Left cardiac atrium (tissue), 4 donors: ENCODE measurements at places on chromosomes 7 and 10. TPM values are rescaled to one million over a fixed set of nuclear protein-coding genes. Genes with fewer than 3 reads are reported as not detected.

ETV1 gene
- 52.9 TPM for total RNA-seq

NPC1L1 gene
- total RNA-seq, result 0.10 TPM

CCZ1 gene
- 39.9 TPM for total RNA-seq

IL6 gene
- 20.1 TPM for total RNA-seq

C10orf143 gene
- 2.3 TPM for total RNA-seq

MYH16 gene
- total RNA-seq, result not detected

PVRIG gene
- total RNA-seq, result not detected

SYCE1 gene
- total RNA-seq, result 0.84 TPM
